ENCODE measurements at places on chromosomes 4 and X. TPM values are rescaled to one million over a fixed set of nuclear protein-coding genes. Genes with fewer than 3 reads are reported as not detected.

DNA sequence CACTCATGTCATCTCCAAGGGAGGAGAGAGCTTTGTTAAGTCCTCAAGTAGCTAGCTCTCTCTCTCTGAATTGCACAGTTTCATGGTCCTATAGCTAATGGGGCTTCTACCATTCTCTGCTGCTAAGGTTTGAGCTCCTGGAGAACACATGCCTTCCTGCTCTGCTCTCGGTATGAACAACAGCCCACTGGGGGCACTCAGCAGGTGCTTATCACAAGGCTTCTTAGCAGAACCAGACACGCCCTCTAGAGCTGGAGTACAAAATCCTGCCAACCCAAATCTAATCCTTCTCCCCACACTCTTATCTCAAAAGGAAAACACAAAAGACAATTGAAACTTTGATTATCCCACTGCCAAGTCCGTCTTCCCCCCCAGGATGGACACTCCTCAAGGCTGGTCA is 176.5 kb downstream of the HS3ST1 start:
- no peaks in the 10 kb centered on the region for H3K36me3 ChIP-seq
- H3K4me3 ChIP-seq = no peak overlapping the region
- DNase-seq = no peak
- H3K4me1 ChIP-seq = no peaks in the 10 kb centered on the region

GRCh38 chr4:159430896-159431295 is 328.0 kb downstream of the RAPGEF2 start:
- no peaks in the 10 kb centered on the region for H3K36me3 ChIP-seq
- no peak for DNase-seq
- H3K4me3 ChIP-seq = no peak overlapping the region
- H3K4me1 ChIP-seq = peaks cover 6% of the 10 kb centered on the region

DNA sequence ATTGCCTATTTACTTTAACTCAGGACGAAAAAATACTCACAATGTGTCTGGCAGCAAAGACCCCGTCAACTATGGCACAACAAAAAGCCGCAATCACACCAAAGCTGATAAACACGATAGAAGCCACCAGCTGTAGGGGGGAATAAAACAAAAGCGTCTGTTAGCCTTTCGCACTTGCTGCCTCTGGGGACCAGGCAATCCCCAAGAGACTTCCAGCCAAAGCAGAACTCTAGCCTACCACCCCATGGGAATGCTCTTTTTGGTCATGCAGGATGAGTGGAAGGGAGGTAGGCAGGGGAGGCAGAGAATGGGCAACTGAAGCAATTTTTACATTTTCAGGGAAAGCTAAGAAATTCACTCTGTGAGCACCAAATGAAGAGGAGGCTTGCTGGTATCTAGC is 20.1 kb downstream of the TMEM255A start:
- no peak overlapping the region for H3K27ac ChIP-seq
- H3K4me3 ChIP-seq = no peak overlapping the region
- no peaks in the 10 kb centered on the region for H3K36me3 ChIP-seq
- DNase-seq = no peak

The UGT2B11 gene
- total RNA-seq = not detected

The PPP4R3C gene
- total RNA-seq = not detected

DNA sequence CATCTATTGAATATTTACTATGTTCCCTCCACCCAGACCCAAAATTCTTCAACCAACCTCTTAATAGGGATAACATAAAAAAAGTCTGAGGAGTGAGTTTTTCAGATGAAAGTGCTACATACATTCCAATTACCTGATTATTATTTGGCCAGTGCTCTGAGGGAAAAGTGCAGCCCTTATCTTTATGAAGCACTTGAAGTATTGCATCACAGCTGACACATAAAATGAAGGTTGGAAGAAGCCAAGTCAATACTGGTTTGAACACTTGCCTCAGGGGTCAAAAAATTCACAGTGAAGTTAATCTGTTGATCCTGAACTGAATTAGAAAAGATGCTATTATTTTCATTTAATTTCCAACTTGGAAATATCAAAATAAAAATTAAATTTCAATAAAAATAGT is 498.9 kb downstream of the INPP4B start:
- H3K4me3 ChIP-seq = no peak overlapping the region
- no peaks in the 10 kb centered on the region for H3K27me3 ChIP-seq
- H3K27ac ChIP-seq = no peak overlapping the region
- peaks cover 29% of the 10 kb centered on the region for H3K4me1 ChIP-seq

GRCh38 chrX:50495616-50496015 is 25.0 kb upstream of the DGKK start:
- no peaks in the 10 kb centered on the region for H3K27me3 ChIP-seq
- no peak overlapping the region for H3K27ac ChIP-seq
- no peak for DNase-seq
- no peak overlapping the region for H3K4me3 ChIP-seq
- no peaks in the 10 kb centered on the region for H3K36me3 ChIP-seq
- H3K4me1 ChIP-seq = no peaks in the 10 kb centered on the region

GRCh38 chrX:152915541-152916241 is 17.8 kb downstream of the ZNF185 start:
- no peak overlapping the region for H3K27ac ChIP-seq
- no peaks in the 10 kb centered on the region for H3K27me3 ChIP-seq
- H3K4me3 ChIP-seq = no peak overlapping the region
- peak; percentile 65 for DNase-seq
- H3K36me3 ChIP-seq = no peaks in the 10 kb centered on the region
- H3K4me1 ChIP-seq = no peaks in the 10 kb centered on the region

The ADGRG4 gene
- 0.25 TPM for total RNA-seq

DNA sequence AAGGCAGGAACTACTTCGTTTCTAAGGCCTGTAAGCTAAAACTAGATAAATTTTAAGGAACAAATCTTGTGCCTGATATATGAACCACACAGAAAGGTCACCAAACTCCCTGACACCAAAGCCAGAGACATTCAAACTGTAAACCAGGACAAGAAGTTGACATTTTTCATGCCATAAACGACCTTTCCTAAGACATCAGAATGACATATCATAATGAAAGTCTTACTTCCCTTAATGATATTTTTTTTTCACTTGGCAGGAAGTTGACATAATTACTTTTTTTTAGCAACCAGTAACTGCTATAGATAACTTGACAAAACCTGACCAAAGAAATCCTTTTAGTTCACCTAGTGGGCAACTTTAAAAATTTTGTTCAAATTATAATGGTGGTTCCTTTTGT is 231.5 kb upstream of the AGTR2 start:
- no peaks in the 10 kb centered on the region for H3K36me3 ChIP-seq
- DNase-seq = no peak
- H3K4me1 ChIP-seq = no peaks in the 10 kb centered on the region
- no peak overlapping the region for H3K4me3 ChIP-seq
- no peak overlapping the region for H3K27ac ChIP-seq
- no peaks in the 10 kb centered on the region for H3K27me3 ChIP-seq

GRCh38 chrX:43840265-43840664 is 42.0 kb downstream of the MAOB start:
- DNase-seq = no peak
- H3K36me3 ChIP-seq = no peaks in the 10 kb centered on the region
- H3K4me1 ChIP-seq = no peaks in the 10 kb centered on the region
- no peaks in the 10 kb centered on the region for H3K27me3 ChIP-seq
- no peak overlapping the region for H3K4me3 ChIP-seq
- no peak overlapping the region for H3K27ac ChIP-seq

The GNPDA2 gene
- 31.8 TPM for total RNA-seq

GRCh38 chrX:111521169-111521568 is 9.7 kb downstream of the SERTM2 start:
- H3K27ac ChIP-seq = no peak overlapping the region
- H3K36me3 ChIP-seq = no peaks in the 10 kb centered on the region
- H3K27me3 ChIP-seq = no peaks in the 10 kb centered on the region
- H3K4me3 ChIP-seq = no peak overlapping the region
- no peak for DNase-seq

DNA sequence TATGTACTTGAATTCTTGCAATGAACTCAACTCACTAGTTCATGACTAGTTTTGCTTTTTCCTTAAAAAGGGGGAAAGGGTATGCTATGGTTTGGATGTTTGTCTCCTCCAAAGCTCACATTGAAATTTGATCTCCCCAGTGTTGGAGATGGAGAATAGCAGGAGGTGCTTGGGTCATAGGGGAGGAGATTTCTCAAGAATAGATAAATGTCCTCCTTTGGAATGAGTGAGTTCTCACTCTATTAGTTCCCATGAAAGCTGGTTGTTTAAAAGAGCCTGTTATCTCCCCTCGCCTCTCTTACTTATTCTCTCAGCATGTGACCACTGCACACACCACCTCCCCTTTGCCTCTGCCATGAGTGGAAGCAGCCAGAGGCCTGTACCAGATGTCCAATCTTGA is 109.4 kb upstream of the INTU start:
- no peak for DNase-seq
- H3K27me3 ChIP-seq = no peaks in the 10 kb centered on the region
- no peaks in the 10 kb centered on the region for H3K4me1 ChIP-seq
- H3K4me3 ChIP-seq = no peak overlapping the region

The COX7B2 gene
- total RNA-seq = not detected

DNA sequence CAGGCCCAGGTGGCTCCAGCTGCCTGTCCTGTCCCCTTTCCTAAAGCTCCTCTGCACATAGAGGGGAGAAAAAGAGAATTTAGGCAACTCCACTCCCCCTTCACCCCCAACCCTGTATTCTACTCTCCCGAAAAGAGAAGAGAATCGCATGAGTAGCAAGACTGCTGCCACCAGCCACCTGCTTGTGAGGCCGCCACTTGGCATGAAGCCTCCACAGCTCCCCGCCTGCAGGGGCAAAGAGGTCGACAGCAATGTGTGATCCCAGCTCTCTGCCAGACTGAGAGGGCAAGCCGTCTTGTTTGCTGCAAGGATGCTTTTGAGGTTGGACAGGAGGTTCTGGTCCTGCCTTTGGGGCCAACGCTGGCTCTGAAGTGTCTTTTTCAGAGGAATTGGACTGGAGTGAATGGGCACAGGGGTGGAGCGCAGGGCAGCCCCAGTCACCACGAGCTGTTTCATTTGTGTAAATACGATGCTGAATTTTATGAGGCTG is 77.1 kb downstream of the STARD8 start:
- no peaks in the 10 kb centered on the region for H3K36me3 ChIP-seq
- no peak overlapping the region for H3K27ac ChIP-seq
- no peaks in the 10 kb centered on the region for H3K4me1 ChIP-seq
- H3K27me3 ChIP-seq = no peaks in the 10 kb centered on the region
- no peak overlapping the region for H3K4me3 ChIP-seq

GRCh38 chr4:17557880-17558279 is 19.1 kb upstream of the LAP3 start:
- peaks cover 9% of the 10 kb centered on the region for H3K4me1 ChIP-seq
- no peaks in the 10 kb centered on the region for H3K36me3 ChIP-seq
- H3K27me3 ChIP-seq = no peaks in the 10 kb centered on the region
- DNase-seq = peak; percentile 34
- no peak overlapping the region for H3K27ac ChIP-seq

GRCh38 chr4:165415910-165416309 is 37.1 kb downstream of the CPE start:
- H3K4me3 ChIP-seq = no peak overlapping the region
- H3K27ac ChIP-seq = no peak overlapping the region
- DNase-seq = no peak
- H3K4me1 ChIP-seq = no peaks in the 10 kb centered on the region
- no peaks in the 10 kb centered on the region for H3K36me3 ChIP-seq

GRCh38 chrX:65750674-65751469 is 83.4 kb downstream of the MSN start:
- DNase-seq = no peak
- H3K27ac ChIP-seq = no peak overlapping the region
- no peak overlapping the region for H3K4me3 ChIP-seq
- H3K4me1 ChIP-seq = no peaks in the 10 kb centered on the region
- no peaks in the 10 kb centered on the region for H3K27me3 ChIP-seq
- no peaks in the 10 kb centered on the region for H3K36me3 ChIP-seq

DNA sequence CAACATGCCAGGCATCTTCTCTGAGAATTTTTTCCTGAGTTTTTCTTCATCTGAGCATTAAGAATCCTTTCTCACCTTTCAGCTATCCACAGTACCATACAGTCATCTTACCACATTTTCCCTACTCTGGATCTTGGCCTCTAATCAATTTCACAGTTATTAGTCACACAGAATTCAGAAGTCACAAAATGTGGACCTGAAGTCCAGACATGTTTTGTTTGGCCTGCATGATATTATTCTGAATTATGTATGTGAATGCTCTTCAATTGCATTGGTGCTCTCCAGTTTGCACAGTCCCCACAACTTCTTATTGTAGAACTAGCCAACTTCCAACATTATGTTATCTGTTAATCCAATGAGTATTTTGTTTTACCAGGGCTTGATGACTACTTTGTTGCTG is 102.3 kb upstream of the GRIA3 start:
- H3K4me1 ChIP-seq = peaks cover 46% of the 10 kb centered on the region
- H3K36me3 ChIP-seq = no peaks in the 10 kb centered on the region
- peak; percentile 61 for DNase-seq

The SLC25A14 gene
- total RNA-seq = 13.2 TPM

DNA sequence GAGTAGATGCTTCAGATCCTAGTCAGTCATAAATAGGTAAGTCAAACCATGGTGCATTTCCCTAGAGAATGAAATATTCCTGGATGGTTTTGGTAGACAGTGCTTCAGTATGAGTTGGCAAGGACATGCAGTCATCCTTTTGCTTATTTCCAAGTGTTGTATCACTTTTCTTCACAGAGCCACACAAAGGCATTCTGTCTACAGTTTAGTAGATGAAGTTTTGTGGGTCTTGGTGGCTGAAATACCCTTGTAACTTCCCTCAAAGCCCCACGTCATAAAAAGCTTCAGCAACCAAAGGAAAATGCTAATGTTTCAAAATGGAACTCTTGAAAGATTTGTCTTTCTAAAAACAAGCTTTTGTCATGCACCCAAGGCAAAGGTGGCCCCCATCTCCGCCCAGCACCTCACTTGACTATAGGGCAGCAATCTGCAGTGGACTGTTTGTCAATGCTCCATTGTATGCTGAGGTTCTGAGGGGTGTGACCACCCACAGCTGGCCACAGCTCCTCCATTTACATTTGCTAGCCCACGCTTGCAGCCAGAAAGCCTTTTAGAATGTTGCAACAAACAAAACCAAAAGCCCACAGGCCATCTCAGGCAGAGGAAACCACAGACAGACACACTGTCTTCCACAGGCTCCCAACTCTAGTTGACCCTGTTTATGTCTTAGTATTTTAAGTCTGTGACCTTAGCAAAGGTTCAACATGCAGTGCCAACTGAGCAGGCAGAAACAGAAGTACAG is 87.1 kb upstream of the FAM9C start:
- DNase-seq = no peak
- H3K27me3 ChIP-seq = no peaks in the 10 kb centered on the region
- peaks cover 15% of the 10 kb centered on the region for H3K4me1 ChIP-seq
- no peak overlapping the region for H3K27ac ChIP-seq
- H3K36me3 ChIP-seq = no peaks in the 10 kb centered on the region

The NAP1L3 gene
- total RNA-seq = 11.0 TPM

The GLUD2 gene
- 1.6 TPM for total RNA-seq

The UGT2B10 gene
- not detected for total RNA-seq

- no peaks in the 10 kb centered on the region for H3K27me3 ChIP-seq
- H3K4me3 ChIP-seq = no peak overlapping the region
- H3K36me3 ChIP-seq = no peaks in the 10 kb centered on the region
- no peak for DNase-seq
These were observed 4.7 kb downstream of the USP51 start for GRCh38 chrX:55484948-55485347.

GRCh38 chrX:52574416-52575275 is 57.8 kb upstream of the XAGE1B start:
- no peaks in the 10 kb centered on the region for H3K4me1 ChIP-seq
- no peaks in the 10 kb centered on the region for H3K27me3 ChIP-seq
- DNase-seq = peak; percentile 67
- no peak overlapping the region for H3K27ac ChIP-seq
- no peaks in the 10 kb centered on the region for H3K36me3 ChIP-seq

The ATP10D gene
- total RNA-seq = 45.4 TPM
